AG04450 (cell line): ENCODE measurements at places on chromosomes 7 and 10. TPM values are rescaled to one million over a fixed set of nuclear protein-coding genes. Genes with fewer than 3 reads are reported as not detected.

Gene TRIM73
- 0.12 and 0.15 TPM in 2 replicates for polyA plus RNA-seq

Gene PLXDC2
- polyA plus RNA-seq, result 8.9 and 10.4 TPM in 2 replicates

Gene GPR85
- 5.0 and 6.6 TPM in 2 replicates for polyA plus RNA-seq

Gene ZNF138
- 2.8 and 4.2 TPM in 2 replicates for polyA plus RNA-seq

Gene SORCS3
- not detected in 2 replicates for polyA plus RNA-seq

Gene ZNF438
- 4.4 and 5.0 TPM in 2 replicates for polyA plus RNA-seq

Gene HTRA1
- 179 and 187 TPM in 2 replicates for polyA plus RNA-seq

Gene BAIAP2L1
- polyA plus RNA-seq, result 3.9 and 4.1 TPM in 2 replicates

Gene TACR2
- 0.10 TPM in 1 of 2 replicates, not detected in the other for polyA plus RNA-seq

Gene TMEM26
- polyA plus RNA-seq, result 2.3 TPM in 2 replicates

Gene GRM3
- not detected in 2 replicates for polyA plus RNA-seq

Gene FEZF1
- polyA plus RNA-seq, result not detected in 2 replicates

Gene HTR7
- 1.1 TPM in 2 replicates for polyA plus RNA-seq

Gene LRIT1
- not detected in 2 replicates for polyA plus RNA-seq

Gene ADAMTS14
- 2.9 and 4.6 TPM in 2 replicates for polyA plus RNA-seq

Gene LRRTM3
- not detected in 2 replicates for polyA plus RNA-seq

Gene OR13A1
- polyA plus RNA-seq, result not detected in 2 replicates

Gene SFTPA1
- not detected in 2 replicates for polyA plus RNA-seq

Gene OR2A5
- polyA plus RNA-seq, result not detected in 2 replicates

Gene RASSF4
- polyA plus RNA-seq, result 11.2 and 13.0 TPM in 2 replicates

Gene TMEM139
- not detected in 2 replicates for polyA plus RNA-seq

Gene CYP3A5
- polyA plus RNA-seq, result 0.21 and 0.31 TPM in 2 replicates

Gene MALRD1
- 2.1 and 2.4 TPM in 2 replicates for polyA plus RNA-seq

Gene CAV2
- 241 and 265 TPM in 2 replicates for polyA plus RNA-seq

Gene AKR1C8
- not detected in 2 replicates for polyA plus RNA-seq

Gene CAV1
- polyA plus RNA-seq, result 1,209 and 1,356 TPM in 2 replicates
